ENCODE measurements at places on chromosomes 16 and 17.

DNA sequence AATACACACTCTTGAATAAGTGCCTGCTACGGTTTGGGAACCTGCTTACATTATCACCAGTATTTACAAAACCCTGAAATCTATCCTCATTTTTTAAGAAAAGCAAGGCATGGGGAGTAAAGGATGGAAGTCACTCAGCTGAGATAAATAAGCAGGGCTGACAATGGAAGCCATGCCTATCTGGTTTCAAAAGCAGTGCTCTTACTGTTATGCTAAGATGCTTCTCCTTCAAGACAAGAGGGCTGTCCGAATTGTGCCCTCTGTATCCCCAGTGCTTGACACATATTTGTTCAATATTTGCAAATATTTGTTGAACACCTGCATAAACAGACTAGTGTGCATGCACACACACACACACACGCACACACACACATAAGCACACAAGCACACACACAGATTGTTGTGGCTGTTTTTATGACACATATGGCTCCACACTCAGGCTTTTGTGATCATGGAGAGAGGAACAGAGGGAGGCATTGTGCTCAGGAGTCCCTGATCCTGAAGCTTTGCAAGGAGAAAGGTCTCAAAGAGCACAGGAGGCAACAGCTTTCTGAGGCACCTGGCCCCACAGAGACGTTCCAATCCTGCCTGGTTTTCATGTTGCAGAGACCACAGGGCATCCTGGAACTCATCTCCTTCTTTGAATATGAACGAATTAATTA is 401.6 kb upstream of the CDH11 start:
- no peak for DNase-seq

GRCh38 chr17:17353625-17354484 is 50.7 kb downstream of the NT5M start:
- DNase-seq, result no peak

- peak; percentile 37 for DNase-seq
Observed at GRCh38 chr16:68417711-68418301, 30.5 kb downstream of the SMPD3 start.

- DNase-seq, result no peak
Observed at GRCh38 chr16:14003074-14003570, 68.0 kb upstream of the MRTFB start.

DNA sequence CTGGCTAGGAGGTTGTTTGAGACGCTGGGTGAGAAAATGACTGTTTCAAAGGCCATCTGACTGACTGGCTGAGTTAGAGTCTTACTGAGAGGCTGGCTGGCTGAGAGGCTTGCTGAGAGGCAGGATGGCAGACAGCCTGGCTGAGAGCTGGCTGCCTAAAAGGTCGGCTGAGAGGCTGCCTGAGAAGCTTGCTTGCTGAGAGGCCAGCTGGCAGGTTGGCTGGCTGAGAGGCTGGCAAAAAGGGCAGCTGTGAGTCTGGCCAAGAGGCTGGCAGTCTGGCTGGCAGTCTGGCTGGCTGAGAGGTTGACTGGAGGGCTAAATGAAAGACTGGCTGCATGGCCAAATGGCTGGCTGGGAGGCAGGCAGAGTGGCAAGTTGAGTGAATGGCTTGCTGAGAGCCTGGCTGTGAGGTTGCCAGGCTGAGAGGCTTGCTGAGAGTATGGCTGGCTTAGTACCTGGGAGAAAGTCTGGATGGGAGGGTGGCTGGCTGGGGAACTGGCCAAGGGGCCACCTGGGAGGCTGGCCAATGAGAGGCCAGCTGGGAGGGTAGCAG is 35.3 kb upstream of the ACSM2B start:
- no peak for DNase-seq

GRCh38 chr16:13606804-13607203 is 313.1 kb upstream of the ERCC4 start:
- no peak for DNase-seq

DNA sequence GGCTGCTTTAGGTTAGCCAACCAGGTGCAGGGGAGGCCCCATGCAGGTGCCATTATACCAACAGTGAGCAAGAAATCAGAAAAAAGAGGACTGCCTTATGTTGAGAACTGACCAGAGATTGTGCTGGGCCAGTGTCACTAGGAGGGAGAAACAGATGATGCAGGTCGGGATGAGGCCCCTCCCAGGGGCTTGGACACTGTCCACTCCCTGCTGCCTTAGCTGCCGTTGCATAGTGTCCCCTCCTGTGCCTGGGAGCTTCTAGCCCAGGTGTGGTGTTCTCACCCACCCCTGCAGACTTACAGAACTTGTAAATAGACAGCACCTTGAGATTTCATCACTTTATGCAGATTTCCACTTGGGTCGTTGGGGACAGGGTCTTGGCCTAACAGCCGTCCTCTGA is 36.7 kb downstream of the PLD6 start:
- no peak for DNase-seq

DNA sequence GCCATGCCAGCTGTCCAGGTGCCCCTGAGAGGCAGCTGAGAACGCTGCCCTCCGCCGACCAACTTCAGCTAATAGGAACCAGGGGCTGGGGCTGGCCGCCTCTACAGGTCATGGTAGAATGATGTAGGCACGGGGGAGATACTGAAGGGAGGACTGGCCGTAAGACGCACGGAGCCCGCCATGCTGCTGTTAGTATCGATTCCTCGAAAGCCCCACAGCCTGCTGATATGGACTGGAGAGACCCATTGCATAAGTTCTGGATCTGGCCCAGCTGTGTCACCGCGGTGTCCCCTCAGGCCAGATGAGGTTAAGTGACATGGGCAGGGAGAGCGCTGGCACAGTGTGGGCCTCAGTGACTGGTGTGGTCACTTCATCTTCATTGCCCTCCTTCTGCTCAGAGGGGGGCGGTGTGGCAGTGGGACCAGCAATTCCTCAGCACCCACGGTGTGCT is 75.6 kb downstream of the AMFR start:
- DNase-seq, result no peak

- no peak for DNase-seq
Observed at GRCh38 chr16:1908983-1909382, 9.2 kb downstream of the HS3ST6 start.

- peak; percentile 19 for DNase-seq
Observed at GRCh38 chr16:11742093-11742535, 543 bp downstream of the TXNDC11 start.

- DNase-seq, result no peak
Observed at GRCh38 chr17:60170835-60171752, 21.3 kb downstream of the CA4 start.

DNA sequence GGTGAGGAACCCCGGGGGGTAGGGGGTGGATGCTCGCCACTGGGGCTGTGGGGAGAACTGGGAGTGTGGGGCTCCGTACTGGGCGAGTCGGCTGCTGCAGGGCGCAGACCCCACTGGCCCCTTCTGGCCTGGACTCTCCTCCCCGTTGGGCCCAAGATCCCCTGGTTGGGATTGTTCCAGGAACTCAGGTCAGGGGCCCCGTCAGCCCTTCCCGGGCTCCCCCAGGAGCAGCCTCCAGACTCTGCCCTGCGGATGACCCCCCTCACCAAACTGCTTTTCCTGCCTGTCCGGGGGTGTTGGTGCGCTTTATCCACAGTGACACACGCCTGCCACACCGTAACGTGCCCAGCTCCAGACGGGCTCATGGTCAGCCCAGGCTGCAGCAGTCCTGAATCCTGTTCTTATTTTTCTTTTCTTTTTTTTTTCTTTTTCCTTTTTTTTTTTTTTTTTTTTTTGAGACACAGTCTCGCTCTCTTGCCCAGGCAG is 21.1 kb downstream of the CENPX start:
- no peak for DNase-seq

GRCh38 chr17:10171581-10171981 is 26.8 kb downstream of the GAS7 start:
- no peak for DNase-seq

DNA sequence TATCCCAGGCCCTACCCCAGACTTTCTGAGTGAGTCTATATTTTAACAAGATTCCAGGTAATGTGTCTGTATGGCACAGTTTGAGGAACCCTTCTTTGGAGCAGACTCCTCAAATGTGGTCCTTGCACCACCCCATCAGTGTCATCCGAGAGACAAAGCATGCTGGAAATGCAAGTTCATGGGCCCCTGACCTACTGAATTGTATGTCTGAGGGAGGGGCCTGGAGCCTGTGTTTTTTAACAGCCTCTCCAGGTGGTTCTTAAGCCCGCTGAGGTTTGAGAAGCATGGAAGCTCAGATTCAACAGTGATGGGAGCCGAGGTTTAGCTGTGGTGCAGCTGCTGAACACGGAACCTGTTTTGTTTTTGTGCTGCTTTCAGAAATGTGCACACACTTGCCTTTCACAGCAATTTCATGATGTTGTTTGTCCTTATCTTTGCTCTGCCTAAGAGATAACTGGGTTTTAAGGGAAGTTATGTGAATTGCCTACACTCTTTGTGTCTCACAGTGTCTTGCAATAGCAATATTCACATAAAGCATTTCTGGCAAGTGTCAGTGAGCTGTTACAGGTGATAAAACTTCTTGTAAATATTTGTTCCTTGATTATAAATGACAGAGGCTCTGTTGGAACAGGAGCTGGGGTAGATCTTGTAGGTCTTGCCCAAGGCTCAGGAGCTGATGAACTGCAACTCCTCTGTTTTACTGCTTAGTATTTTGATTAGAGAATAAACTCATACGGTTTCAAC is 32.0 kb upstream of the IL34 start:
- no peak for DNase-seq

- no peak for DNase-seq
Observed at GRCh38 chr17:13417381-13417950, 184.3 kb downstream of the HS3ST3A1 start.

- DNase-seq, result no peak
Observed at GRCh38 chr16:75025761-75026160, 26.9 kb downstream of the ZNRF1 start.

DNA sequence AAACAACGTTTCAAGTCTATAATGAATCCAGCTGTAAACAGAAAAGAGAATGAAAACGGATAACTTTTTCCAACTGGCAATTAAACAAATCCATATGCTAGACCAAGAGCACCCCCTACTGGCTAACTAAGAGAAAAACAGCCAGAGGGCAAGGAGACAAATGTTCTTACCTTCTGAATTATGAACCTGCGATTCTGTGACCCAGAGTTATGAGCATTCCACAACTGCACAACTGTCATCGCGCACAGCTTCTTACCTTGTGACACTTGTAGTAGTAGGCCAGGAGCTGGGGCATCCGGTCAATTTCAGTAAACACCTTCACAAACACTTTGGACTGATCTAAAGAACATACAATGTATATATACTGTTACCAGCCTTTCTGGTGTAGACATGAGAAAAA is 18.6 kb downstream of the COG7 start:
- no peak for DNase-seq
